CD4-positive, alpha-beta T cell treated with Interleukin-17A for 4 hours (primary cell): ENCODE measurements at places on chromosomes 7 and 10.
A peak's percentile ranks its signal among the peaks of the same experiment; 100 is the strongest.

- DNase-seq, result peak; percentile 28
Observed at GRCh38 chr7:135414850-135415439, 95.0 kb downstream of the CNOT4 start.

DNA sequence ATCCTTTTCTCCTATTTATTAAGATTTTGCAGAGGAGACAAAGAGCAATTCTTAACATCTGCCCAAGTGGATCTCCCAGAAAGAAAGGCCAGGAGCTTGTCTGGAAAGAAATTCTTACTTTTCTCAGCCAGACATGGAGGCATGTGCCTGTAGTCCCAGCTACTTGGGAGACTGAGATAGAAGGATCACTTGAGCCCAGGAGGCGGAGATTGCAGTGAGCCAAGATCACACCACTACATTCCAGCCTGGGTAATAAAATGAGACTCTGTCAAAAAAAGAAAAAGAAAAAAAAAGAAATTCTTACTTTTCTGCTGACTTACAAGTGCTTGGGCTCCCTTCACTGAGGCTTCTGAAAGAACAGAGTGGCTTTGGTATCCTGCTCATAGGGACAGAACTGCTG, 2.4 kb upstream of the CYP3A43 start:
- DNase-seq, result no peak

DNA sequence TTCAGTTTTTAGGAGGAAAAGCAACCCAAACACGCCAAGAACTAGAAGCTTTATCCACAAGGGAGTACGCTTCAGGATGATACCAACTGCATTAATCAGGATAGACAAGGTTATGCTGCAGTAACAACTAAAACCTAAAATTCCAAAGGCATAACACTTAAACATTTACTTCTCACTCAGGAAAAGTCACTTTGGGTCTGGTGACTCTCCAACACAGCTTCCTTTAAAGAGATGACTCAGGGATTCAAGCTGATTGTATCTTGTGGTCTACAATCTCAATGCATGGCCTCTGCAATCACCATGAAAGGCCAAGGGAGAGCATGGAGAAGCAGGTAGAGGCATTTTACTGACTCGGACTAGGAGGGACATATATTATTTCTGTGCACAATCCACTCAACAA, 315.8 kb downstream of the KCNMA1 start:
- DNase-seq, result no peak

GRCh38 chr7:130951976-130952876, 218.2 kb upstream of the KLF14 start:
- DNase-seq, result no peak

DNA sequence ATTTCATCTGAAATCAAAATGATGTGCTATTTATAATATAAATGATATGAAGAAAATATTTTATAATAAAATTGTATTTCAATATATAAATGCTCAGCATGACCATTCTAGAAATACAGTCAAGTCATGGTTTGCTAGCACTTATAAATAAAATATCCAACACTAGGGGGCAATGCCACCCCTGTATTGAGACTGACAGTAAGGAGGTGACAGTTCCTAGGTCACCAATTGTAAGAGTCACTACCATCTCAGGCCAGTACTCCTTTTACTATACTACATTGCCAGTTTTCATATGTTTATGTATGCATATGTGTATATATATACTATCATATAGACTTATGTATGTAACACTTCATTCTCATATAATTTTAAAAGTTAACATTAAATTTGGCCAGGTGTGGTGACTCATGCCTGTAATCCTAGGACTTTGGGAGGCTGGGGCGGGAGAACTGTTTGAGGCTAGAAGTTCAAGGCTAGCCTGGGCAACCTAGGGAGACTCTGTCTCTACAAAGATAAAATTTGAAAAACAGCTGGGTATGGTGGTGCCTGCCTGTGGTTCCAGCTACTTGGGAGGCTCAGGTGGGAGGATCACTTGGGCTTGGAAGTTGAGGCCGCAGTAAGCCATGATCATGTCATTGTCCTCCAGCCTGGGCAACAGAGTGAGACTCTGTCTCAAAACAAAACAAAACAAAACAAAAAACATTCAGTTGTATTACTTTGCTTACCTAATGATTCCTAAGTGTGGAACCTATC, 2.4 kb upstream of the CNOT4 start:
- peak; percentile 26 for DNase-seq

DNA sequence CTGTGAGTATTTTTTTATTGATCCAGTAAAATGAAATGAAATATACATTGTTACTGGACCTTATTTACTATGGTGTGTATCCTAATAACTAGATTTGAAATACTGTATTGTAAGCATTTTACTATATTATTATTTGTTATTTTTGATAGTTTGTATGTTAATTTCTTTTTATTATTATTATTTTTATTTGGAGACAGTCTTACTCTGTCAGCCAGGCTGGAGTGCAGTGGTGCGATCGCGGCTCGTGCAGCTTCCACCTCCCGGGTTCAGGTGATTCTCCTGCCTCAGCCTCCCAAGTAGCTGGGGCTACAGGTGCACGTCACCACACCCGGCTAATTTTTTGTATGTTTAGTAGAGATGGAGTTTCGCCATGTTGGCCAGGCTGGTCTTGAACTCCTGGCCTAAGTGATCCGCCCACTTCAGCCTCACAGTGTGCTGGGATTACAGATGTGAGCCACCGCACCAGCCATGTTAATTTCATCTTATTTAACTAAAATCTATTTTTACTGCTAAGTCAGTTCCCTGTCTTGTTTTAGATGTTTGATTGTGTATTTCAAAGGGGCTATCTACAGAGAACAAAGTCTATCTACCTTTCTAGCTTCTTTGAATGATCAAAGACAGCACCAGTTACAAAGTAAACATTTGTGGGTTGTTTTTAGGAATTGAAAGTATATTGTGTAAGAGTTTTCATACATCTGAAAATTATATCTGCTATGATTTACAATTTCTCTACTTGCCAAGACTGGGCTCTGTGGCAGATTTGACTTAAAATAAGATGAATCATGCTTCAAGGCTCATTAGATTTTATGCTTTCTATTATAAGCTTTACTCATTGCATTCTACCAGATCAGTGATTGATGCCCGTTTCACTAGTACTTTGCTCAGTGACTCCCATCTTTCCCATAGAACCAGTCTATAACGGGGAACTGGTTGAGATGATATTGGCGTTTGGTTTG, 41.6 kb downstream of the CDC123 start:
- DNase-seq, result no peak

- no peak for DNase-seq
Observed at GRCh38 chr10:90872648-90873020, 860 bp downstream of the RPP30 start.

DNA sequence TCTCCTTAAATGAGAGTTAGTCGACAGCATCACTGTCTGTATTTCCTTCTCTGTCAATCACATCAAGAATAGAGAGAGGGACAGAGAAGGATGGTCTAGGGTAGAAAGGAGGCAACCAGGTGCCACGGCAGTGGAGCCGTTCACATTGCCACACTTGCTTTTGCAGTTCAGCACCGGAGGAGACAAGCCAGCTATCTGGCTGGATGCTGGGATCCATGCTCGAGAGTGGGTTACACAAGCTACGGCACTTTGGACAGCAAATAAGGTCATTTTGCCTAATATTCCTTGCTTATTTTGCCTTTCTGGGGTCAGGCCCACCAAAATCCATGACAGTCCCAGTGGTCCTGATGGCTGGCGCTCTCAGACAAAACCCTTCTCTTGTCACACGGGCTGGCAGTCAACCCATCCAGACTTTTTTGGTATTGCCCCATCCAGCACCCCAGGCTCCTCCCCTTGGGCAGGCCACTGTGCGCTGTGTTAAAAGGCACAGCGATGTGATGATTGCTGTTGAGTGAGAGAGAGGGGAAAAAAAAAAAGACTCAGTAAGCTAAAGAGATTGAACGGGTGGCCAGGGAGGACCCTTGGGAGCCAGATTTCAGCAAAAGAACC, 8.4 kb downstream of the CPA2 start:
- DNase-seq, result no peak

- DNase-seq, result no peak
Observed at GRCh38 chr7:123323689-123324088, 123.9 kb upstream of the SLC13A1 start.

GRCh38 chr10:63013755-63014154, 119.4 kb upstream of the NRBF2 start:
- DNase-seq, result no peak

DNA sequence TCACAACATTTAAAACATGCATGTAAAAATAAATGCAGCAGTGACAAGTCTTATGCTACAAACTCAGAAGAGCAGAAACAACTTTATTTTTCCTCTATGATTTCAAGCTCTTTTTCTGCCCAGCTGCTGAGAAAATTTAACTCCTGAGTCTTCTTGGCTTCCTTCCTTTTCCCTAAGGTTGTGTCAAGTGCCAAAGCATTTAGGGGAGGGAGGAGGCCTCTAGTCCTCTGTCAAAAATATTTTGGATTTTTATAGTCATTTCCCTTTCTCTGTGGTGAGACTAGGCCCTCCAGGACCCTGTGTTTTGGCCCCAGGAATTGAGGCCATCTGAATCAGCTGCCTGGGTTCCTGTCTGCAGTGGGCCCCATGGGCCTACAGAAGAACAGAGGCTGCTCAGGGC, 11.0 kb upstream of the PILRB start:
- DNase-seq, result no peak

DNA sequence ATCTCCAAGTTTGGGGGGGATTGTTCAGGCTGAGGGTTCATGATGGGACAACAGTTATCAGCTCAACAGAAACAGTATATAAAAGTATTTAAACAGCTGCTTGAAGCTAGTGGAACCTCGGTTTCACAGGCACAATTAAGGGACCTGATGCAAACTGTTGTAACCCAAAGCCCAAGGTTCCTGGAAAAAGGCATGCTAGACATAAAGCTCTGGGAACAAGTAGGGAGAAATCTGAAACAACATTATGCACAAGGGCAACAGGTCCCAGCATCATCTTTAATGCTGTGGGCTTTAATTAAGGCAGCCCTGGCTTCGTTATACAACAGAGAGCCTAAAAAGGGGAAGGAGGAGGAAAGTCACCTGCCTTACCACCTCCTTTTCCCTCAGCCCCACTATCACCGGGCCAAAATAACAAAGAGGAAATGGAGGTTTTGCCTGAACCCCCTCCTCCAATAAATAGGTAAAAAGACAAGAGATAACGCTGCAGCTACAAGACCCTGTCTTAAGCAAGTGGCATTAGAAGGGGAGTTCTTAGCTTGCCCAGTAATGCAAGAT, 83.2 kb upstream of the GPR22 start:
- DNase-seq, result no peak
